ENCODE measurements at places on chromosomes 6 and 20.

DNA sequence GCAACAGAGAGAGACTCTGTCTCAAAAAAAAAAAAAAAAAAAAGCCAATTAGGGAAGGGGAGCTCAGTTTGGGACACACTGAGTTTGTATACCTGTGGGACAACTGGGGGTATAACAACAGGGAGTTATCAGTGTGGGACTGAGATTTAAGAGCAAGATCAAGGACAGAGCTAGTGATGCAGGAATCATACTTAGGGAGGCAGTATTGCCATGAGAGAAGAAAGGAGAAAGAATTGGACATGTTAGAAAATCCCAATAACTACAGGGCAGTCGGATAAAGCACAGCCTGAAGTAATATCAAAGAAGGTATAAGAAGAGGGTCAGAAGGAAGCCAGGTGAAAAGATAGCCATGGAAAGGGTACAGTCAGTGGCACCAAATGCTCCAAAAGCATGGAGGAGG lies 121.2 kb downstream of the PTPRT start:
- no peaks in the 10 kb centered on the region for H3K27me3 ChIP-seq
- no peak overlapping the region for H3K27ac ChIP-seq
- H3K4me3 ChIP-seq, result no peak overlapping the region
- no peaks in the 10 kb centered on the region for H3K36me3 ChIP-seq

DNA sequence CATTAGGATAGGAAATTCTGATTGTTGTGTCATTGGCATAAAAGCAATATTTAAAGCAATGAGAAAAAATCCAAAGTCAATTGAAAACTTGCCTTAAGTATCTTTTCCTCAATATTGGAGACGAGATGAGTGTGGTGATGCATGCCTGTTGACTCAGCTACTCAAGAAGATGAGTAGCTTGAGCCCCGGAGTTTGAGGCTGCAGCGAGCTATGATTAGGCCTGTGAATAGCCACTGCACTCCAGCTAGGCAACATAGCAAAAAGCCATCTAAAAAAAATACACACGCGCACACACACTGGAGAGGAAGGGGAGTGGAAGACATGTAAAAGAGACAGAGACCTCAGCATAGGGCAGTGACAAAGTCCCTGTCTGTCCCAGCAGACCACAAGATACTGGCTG lies 9.7 kb upstream of the MARCKS start:
- no peak overlapping the region for H3K4me3 ChIP-seq
- H3K36me3 ChIP-seq, result no peaks in the 10 kb centered on the region
- H3K27me3 ChIP-seq, result peaks cover 20% of the 10 kb centered on the region
- no peak overlapping the region for H3K27ac ChIP-seq

- H3K4me1 ChIP-seq, result peaks cover 6% of the 10 kb centered on the region
- no peaks in the 10 kb centered on the region for H3K36me3 ChIP-seq
- no peak overlapping the region for H3K4me3 ChIP-seq
- DNase-seq, result peak; percentile 4
- H3K27ac ChIP-seq, result no peak overlapping the region
- no peaks in the 10 kb centered on the region for H3K27me3 ChIP-seq
These were observed 190.0 kb downstream of the C6orf118 start for GRCh38 chr6:165119231-165120020.

GRCh38 chr20:64106981-64107735 lies at the start of gene NPBWR2:
Gene NPBWR2, minus strand, starts transcription at chr20:64107565. Its CDS starts 734 bp downstream, at chr20:64106831.
- DNase-seq, result peak; percentile 11
- H3K27me3 ChIP-seq, result peaks cover 10% of the 10 kb centered on the region
- H3K4me1 ChIP-seq, result no peaks in the 10 kb centered on the region
- H3K27ac ChIP-seq, result no peak within 1 kb of the TSS

- no peaks in the 10 kb centered on the region for H3K4me1 ChIP-seq
- no peaks in the 10 kb centered on the region for H3K27me3 ChIP-seq
- H3K4me3 ChIP-seq, result no peak overlapping the region
- no peak overlapping the region for H3K27ac ChIP-seq
- no peaks in the 10 kb centered on the region for H3K36me3 ChIP-seq
- peak; percentile 60 for DNase-seq
These were observed 41.3 kb downstream of the MTFR2 start for GRCh38 chr6:136208783-136209182.

GRCh38 chr20:41696428-41696827 lies 78.3 kb upstream of the CHD6 start:
- no peak for DNase-seq
- no peak overlapping the region for H3K27ac ChIP-seq
- no peaks in the 10 kb centered on the region for H3K36me3 ChIP-seq
- H3K4me3 ChIP-seq, result no peak overlapping the region

- no peaks in the 10 kb centered on the region for H3K27me3 ChIP-seq
- no peaks in the 10 kb centered on the region for H3K36me3 ChIP-seq
- no peak overlapping the region for H3K27ac ChIP-seq
- DNase-seq, result no peak
- H3K4me1 ChIP-seq, result peaks cover 97% of the 10 kb centered on the region
These were observed 139.7 kb downstream of the JARID2 start for GRCh38 chr6:15385521-15385920.

DNA sequence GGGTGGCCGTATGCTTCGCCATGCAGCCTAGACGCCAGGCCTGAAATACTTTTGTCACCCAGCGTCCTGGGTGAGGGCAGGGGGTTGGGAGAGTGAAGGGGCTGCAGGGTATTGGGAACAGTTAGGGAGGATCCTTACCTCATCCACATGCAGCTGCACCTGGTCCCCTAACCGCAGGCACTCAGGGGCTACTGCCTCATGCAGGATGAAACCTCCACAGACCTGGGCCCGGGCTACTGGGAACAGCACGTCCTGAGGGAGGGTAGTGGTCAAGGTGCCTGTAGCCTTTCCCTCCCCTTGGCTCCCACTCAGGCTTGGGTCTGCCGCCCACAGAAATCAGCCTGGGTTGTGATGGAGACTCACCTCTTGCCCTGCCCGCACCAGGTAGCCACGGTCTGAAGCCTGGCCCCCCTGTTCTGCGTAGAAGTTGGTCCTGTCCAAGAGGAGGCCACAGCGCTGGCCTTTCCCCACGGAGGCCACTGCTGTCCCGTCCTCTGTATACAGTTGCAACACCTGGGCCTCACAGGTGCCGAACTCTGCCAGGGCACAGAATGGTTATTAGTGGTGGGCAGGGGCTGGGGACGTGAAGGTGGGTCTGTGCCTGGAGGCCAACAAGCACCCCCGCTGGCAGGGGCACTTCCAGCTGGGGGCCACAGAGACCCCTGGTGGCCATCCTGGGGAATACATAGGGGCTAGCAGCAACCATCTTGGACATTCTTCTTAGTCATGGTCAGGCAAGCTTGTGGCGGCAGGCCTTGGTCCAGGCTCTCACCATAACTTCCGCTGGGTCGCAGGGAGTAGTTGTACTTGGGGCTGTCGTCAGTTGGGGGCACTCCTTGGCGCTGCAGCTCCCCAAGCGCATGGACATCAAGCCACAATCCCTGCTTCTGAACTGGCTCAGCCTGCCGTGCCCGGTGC lies 8.6 kb downstream of the AARS2 start:
- H3K36me3 ChIP-seq, result peaks cover 11% of the 10 kb centered on the region
- H3K27me3 ChIP-seq, result no peaks in the 10 kb centered on the region
- peak overlapping the region; percentile 66 for H3K27ac ChIP-seq

GRCh38 chr6:26158581-26159356 lies 71.5 kb downstream of the HFE start:
- H3K36me3 ChIP-seq, result peaks cover 4% of the 10 kb centered on the region
- H3K27ac ChIP-seq, result peak overlapping the region; percentile 97
- H3K4me1 ChIP-seq, result 0 out of 2 replicates have a peak, but pooled peaks cover 5% of the 10 kb centered on the region
- peak; percentile 35 for DNase-seq

DNA sequence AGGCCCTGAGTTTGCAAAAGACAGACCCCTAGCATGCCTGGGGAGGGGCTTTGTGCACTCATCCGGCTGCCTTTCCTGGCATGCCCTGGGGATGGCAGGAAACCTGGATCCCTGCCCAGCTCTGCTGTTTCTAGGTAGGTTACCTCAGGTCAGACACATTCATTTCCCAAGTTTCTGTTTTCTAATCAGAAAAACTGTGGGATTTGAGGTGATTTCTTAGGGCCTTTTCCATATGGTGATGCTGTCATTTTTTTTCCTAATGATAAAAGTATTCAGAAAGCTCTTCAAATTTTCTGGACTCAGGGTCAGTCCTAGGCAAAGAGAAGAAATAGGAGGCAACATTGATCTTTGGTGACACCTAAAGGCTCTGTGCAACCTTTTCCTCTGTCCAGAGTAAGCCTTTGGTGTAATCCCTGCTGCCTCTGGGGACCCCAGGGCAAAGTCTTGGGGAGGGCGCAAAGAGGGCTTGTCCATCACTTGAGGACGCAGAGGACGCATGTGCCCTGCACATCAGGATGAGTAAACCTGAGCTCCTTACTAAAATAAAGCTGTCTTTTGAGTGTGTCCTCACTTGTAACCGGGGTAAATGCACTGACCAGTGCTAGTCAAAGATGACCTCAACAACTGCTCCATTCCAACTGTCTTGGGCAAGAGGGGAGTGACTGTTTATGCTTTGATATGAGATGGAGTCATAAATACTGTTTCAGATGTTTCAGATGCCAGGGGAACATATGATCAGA lies 13.5 kb upstream of the TRAM2 start:
- no peak overlapping the region for H3K27ac ChIP-seq
- no peaks in the 10 kb centered on the region for H3K27me3 ChIP-seq
- no peaks in the 10 kb centered on the region for H3K4me1 ChIP-seq
- H3K4me3 ChIP-seq, result no peak overlapping the region
- H3K36me3 ChIP-seq, result no peaks in the 10 kb centered on the region
- DNase-seq, result no peak

GRCh38 chr20:51696304-51697071 lies 71.7 kb downstream of the ATP9A start:
- H3K27ac ChIP-seq, result peak overlapping the region; percentile 34
- no peaks in the 10 kb centered on the region for H3K36me3 ChIP-seq
- no peak for DNase-seq
- no peaks in the 10 kb centered on the region for H3K27me3 ChIP-seq
- peaks cover 30% of the 10 kb centered on the region for H3K4me1 ChIP-seq

GRCh38 chr6:143955971-143956370 lies 52.1 kb downstream of the PLAGL1 start:
- DNase-seq, result no peak
- no peak overlapping the region for H3K27ac ChIP-seq
- H3K4me1 ChIP-seq, result peaks cover 43% of the 10 kb centered on the region
- H3K27me3 ChIP-seq, result peaks cover 94% of the 10 kb centered on the region
- no peak overlapping the region for H3K4me3 ChIP-seq
- H3K36me3 ChIP-seq, result no peaks in the 10 kb centered on the region

GRCh38 chr6:82971877-82972460 lies 93.7 kb downstream of the UBE3D start:
- no peaks in the 10 kb centered on the region for H3K27me3 ChIP-seq
- H3K4me1 ChIP-seq, result no peaks in the 10 kb centered on the region
- no peaks in the 10 kb centered on the region for H3K36me3 ChIP-seq
- no peak for DNase-seq

DNA sequence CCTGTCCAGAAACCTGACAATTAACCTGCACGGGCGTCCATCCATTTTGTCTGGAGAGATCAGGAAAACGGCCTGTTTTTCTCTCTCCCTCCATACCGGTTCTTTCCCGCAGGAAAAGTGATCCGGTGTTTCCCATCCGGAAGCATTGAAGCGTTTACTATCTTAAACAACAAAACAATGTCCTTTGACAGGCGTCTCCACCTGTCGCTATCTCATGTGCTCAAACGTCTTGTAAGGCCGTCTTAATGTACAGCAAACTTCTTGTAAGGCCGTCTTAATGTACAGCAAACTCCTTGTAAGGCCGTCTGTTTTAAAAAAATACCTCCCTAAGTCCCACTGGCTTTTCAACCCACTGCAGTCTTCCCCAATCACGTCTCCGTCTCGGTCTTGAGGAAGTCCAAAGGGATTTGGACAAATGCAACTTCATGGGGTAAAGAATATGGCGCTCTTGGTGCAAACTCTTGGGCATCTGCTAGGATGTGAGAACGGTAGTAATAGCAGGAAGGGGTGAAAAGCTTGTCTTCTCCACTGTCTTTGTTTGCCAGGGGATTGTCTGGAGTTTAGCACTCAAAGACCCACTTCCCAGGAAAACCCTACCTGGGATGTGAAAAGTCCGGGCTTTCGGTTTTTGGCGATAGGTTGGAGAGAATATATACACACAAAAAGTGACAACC lies 29.9 kb upstream of the TRIM27 start:
- no peaks in the 10 kb centered on the region for H3K36me3 ChIP-seq
- peak overlapping the region; percentile 83 for H3K4me3 ChIP-seq
- no peak overlapping the region for H3K27ac ChIP-seq
- peaks cover 6% of the 10 kb centered on the region for H3K27me3 ChIP-seq
- no peak for DNase-seq

GRCh38 chr6:90098001-90098531 lies 198.6 kb downstream of the BACH2 start:
- no peaks in the 10 kb centered on the region for H3K4me1 ChIP-seq
- no peak for DNase-seq
- no peaks in the 10 kb centered on the region for H3K36me3 ChIP-seq
- no peaks in the 10 kb centered on the region for H3K27me3 ChIP-seq

DNA sequence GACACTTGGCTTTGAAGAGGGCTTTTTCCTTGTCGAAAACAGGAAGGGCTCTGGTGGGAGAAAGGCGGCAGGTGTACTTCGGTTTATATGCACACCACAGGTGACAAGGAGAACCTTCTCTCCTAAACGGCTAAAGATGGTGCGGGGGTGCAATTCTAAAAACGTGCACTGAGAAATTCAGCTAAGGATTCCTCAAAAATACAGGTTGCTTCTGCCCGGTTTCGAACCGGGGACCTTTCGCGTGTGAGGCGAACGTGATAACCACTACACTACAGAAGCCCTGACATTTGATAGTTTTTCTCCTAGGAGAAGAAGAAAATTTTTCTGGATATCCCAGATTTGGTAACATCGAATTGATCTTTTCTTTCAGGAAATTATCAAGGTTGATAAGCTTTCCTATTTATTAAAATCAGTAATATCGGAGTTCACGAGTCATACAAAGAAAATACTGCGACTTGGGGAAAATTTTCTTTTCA lies 32.0 kb downstream of the POM121L2 start:
- peaks cover 4% of the 10 kb centered on the region for H3K4me1 ChIP-seq
- no peak overlapping the region for H3K27ac ChIP-seq
- DNase-seq, result peak; percentile 82
- peaks cover 20% of the 10 kb centered on the region for H3K27me3 ChIP-seq
- peak overlapping the region; percentile 76 for H3K4me3 ChIP-seq
- H3K36me3 ChIP-seq, result no peaks in the 10 kb centered on the region

GRCh38 chr6:158353883-158354877 lies 41.9 kb downstream of the TULP4 start:
- DNase-seq, result no peak
- no peak overlapping the region for H3K4me3 ChIP-seq
- no peaks in the 10 kb centered on the region for H3K36me3 ChIP-seq
- no peaks in the 10 kb centered on the region for H3K27me3 ChIP-seq
